SJCRH30 (cell line): ENCODE measurements at places on chromosomes 5 and 9.

DNA sequence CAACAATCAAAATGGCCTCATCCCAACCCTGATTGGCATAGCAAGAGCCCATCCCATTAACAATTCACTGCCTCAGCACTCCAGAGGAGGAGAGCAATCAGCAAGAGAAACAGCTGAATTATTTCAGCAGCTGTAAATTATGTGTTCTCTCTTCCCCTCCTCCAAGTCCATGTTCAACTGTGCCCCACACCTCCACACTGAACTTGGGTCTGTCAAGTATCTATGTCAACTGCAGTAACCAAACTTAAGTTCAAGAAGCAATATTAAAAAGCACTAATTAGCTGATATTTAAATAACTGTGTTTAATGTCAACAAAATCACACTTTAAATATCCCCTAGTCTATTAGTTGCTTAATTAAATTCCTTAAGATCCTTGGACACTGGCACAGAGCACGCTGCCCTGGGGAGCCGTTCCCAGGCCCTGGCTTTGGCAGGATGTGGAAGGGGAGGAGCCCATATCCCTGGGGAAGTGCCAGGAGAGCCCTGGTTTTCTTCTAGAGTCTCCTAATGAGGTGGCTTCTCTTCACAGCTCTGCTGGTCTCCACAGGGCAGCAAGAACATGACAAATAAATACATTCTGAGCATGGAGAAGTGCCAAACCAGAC lies 50.6 kb downstream of the SIL1 start:
- no peak for DNase-seq

DNA sequence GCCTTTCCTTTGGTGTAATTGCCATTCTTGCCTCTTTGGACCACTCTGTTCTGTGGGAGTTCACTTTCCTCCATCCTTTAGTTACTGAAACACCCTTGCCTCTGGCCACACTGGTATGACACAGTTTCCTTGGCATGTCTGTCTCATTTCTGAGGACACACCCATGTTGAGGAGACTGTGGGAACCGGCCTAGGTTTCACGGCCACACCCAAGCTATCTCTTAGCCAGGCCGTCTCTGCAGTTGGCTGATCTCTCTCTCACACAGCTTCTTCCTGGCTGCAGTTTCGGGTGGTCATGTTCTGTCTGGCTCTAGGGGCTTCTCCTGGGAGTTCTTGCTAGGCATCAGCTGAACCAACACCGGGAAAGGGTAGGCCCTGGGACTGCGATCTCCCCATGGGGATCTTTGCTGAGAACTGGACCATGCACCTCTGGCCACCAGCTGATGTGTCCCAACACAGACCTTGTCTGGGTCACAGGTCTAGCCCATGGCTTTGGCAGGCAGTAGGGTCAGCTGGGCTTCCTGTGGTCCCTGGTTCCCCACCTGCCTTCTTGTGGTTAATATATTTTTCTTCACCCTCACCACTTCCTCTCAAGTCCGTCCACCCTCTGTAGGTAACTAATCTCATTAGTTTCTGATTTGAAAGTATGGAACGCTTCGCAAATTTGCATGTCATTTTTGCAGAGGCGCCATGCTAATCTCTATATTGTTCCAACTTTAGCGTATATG lies 24.9 kb downstream of the ARHGEF37 start:
- DNase-seq = peak; percentile 31

DNA sequence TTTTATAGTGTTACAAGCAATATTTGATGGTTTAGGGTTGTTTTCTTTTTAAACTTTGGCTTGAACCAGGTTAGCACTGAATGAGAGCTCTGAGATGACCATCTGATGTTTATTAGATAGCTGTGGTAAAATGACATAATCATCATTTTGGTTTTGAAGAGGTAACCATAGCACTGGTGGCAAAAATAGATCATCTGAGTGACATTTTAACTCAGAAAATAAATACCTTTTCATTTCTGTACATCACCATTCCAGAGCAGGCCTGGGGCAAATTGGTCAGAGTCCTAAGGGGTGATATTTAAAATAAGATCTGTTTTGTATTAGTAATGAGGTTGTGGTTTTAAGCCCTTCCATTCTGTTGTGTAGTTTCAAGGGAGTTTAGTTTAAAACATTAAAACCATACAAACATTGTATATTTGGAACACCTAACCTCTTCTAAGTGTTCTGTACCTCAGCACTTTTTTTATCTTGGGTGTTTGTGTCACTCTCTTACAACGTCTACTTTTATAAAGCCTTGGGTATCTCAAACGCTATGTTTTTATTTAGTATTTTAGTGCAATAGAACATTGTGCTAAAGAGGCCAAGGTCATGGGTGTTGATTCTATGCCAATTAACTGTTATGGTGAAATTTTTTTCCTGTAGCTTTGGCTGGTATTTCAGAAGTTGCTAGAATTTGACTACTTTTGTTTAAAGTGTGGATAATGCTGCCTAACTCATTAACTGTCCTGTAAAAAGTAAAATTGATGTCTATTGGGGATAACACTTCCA lies 166.1 kb downstream of the CD180 start:
- no peak for DNase-seq

DNA sequence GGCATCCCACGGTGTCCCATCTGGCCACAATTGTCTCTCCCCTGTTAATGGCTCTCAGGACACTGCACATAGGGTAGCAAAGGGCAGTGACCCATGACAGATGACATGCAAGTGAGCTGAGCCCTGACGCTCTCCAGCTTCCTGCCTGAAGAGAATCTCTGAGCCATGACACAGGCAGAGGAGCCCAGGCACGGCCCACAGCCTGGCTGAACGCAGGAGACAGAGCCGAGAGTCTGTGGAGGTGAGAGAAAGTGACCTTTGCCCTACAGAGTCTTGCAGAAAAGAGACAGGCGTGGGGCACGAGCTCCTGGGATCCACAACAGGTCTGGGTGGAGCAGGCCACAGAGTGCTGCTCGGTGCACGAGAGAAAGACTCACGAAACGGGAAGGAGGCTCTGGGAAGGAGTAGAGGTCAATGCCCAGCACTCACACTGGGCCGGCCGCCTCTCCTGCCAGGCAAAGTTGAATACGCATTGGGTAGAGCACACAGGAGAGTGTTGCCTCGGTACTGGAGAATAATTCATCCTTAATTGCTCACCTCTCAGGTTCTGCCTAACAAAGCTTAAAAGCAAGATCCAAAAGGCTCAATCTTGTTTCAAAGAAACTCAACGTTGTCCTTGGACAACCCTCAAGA lies 90.3 kb downstream of the MRPL36 start:
- DNase-seq = no peak

DNA sequence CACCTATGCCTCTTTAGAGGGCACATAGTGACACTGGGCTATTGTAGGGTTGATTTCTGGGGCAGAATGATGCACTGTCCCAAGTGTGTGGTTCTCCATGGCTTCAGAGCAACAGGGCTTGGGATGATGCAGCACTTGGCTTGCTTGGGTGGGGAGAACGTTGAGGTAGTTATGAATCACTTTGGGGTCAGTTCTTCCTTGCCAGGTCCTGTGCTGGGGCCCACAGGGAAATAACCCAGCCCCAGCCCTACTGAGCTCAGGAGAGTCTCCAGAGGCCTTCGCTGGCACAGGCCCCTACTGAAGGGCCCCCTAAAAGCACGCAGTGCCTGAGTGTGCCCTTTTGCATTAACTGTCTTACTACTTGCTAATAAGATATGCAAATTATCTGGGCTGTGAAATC lies 24.2 kb downstream of the JADE2 start:
- DNase-seq = no peak

DNA sequence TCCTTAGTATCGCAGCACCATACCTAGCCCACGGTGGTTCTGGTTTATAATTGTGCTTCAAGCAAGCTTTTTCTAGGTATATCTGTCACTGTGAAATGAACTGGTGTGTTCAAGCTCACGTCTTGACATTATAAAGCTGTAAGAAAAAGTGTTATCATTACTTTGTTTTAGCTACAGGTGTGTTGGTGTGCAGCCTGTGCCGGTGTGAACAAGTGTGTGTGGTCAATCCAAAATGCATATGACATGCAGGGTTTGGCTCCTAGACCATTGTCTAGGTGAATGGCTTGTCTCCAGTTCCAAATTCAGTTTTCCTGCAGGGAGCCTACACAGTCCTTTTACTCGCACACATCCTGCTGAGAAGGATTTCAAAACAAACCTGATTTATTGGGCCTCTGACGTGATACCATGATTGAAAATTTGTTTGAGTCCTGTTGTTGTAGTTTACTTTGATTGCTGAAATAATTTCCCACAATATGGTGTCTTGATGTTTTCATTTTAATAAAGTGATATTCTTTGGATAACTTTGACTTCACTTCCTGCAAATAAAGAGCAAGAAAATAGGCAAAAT lies 3.7 kb downstream of the LSM11 start:
- DNase-seq = no peak

DNA sequence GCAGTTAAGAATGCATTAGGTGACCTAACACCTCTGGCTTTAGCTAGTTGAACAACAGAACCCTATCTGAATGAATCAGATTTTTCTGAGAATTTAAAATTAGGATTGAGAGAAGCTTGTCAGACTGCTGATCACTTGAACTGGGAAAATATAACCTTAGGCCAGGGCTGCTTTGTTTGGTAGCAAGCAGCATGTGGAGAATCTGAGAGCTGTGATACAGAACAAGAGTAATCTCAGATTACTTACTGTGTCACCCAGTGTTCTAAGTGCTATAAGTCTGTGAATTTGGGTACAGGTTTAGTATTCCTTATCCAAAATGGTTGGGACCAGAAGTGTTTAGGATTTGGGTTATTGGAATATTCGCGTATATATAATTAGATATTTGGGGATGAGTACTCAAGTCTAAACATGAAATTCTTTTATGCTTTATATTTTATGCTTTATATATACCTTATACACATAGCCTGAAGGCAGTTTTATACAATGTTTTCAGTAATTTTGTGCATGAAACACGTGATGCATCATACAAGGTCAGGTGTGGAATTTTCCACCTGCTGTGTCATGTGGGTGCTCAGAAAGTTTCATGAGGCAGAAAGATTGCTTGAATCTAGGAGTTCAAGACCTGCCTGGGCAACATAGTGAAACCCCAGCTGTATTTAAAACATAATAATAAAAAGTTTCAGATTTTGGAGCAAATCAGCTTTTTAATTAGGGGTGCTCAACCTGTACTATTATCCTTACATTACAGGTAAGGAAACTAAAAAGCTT lies 8.3 kb upstream of the CHD1 start:
- no peak for DNase-seq

DNA sequence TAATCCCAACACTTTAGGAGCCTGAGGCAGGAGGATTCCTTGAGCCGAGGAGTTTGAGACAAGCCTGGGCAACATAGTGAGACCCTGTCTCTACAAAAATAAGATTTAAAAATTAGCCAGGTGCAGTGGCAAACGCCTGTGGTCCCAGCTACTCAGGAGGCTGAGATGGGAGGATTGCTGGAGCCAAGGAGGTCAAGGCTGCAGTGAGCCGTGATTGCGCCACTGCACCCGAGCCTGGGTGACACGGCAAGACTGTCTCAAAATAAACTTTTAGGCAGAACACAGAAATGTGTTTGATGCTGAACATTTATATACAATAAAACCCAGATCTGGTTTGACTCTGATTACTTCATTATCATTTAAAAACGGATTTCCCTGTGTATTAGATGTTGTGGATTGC lies 4.9 kb downstream of the ENTR1 start:
- DNase-seq = no peak

DNA sequence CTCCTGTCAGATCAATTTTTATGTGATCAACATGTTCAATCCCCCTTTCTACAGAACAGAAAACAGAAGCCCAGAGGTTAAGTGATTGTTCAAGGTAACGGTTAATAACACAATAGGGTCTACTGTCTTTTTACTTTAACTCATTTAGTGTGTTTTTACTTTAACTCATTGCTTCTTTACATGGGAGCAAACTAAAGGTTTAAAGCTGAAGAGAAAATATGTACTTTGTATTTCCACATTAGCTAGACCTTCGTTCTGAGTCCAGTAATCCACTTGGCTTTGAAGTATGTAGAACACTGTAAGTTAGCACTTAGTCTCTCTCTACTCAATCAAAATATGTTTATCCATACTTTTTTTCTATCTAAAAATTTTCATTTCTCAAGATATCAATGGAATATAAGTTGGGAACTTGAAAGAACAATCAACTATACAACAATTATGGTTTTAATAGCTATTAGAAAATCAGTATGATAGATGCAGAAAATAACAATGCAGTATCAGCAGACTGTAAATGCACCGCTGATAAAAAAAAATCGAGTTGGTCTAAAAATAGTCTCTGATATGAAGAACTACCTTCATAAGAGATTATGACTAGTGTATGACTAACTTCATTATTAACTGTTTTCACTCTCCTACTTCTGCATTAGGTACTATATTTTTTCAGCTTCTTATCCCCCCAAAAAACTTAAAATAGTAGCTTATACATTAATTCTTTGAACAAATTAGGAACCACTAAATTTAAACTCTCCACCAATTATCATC lies 20.6 kb downstream of the PGGT1B start:
- DNase-seq = no peak

GRCh38 chr5:107437986-107438510 lies 232.7 kb downstream of the EFNA5 start:
- DNase-seq = no peak

DNA sequence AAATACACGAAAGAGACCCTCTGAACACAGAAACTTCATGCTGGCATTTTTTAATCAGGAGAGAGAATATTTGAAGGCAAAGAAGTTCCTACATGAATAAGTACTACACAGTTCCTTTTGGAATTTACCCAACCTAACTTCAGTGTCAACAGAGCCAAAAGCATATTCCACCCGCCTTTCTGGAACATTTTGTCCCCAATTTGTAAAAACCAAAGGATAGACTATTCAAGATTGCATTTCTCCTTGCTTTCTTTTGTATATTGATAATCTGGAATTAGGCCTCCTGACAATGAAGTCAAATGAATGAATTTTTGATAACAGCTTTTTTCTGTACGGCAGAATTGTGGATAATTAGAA lies 39.4 kb upstream of the TRAF1 start:
- DNase-seq = no peak

DNA sequence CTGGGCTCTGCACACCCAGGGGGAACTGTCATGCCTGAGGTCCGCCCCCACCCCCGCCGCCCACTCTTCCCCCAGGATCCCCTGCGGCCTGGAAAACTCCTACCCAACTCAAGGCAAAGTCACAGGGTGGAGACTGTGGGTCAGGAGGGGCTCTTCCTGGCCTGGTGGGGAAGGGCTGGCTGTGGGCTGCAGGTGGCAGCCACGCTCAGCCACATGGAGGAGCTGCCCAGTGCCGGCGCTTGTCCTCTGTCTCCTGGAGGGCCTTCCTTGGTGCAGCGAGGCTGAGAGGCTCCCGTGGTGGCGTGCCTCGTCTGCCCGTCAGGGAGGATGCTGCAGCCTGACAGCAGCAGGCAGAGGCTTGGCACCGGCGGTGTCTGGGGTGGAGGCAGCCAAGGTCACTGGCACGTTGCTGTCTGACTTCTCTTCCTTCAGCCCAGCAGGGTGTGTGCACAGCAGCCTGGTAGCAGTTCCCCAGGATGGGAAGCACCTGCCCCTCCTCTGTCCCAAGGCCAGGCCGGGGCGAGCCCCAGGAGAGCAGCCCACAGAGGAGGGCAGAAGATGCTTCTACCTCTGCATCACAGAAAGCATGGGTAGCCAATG lies 78.1 kb downstream of the ADAMTS2 start:
- DNase-seq = no peak

- no peak for DNase-seq
Measured at GRCh38 chr5:72372923-72373322, 52.8 kb downstream of the PTCD2 start.
